ENCODE measurements at places on chromosomes 5 and 9.

- DNase-seq: no peak
These were observed 96.0 kb downstream of the LIX1 start for GRCh38 chr5:97046270-97046982.

DNA sequence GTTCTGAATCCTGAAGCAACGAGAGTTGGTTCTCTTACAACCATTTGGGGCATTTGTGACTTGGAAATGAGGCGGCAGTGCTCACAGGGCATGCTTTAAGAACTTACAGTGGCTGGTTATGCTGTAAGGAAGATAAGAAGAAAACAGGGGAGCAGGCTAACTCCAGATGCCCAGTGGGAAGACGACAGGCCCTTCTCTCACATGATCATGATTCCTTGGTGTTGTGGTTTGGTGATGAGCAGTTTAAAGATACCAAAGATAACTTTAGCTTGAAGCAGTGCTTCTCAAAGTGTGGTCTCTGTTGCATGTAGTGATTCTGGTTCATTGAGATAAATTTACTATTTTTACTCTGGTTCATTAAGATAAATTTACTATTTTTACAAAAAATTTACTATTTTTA is 2.6 kb upstream of the HABP4 start:
- DNase-seq: no peak

DNA sequence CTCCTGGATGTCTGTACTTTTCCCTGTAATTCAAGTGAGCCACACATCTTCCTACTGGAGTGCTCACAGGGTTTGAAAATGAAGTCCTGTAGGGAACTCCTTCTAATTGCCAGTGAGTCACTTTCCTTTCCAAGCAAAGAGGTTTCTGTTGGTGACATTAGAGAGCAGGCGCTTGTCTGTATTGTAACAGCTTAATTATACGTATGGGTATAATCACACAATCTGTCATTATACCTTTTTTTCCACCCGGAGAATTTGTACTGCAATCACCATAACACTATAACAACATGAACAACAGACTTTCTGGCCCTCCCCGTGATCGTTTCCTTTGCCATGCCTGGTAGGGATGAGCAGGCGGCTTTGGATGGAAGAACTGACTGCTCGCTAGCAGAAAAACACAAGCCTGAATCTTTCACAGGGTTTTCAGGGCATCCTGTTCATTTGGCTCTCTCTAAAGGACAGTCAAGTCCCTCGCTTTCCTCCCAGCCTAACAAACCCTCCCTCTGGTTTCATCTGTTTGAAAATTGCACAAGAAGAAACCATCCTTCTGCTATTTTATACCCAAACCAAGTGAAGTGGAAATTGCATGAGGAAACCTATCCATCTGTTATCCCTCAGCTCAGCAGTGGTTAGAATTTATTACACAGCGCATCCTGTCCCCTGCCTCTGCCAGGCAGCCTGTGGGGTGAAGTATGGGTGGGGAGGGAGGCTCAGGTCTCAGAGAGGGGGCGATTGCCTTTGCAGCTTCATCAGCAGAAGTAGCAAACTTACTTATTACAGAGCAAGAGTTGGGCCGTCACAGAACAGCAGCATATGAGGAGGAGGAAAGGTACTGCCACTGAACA is 307.0 kb upstream of the TLE4 start:
- no peak for DNase-seq

GRCh38 chr9:124741662-124742061 is 29.4 kb downstream of the NR6A1 start:
- no peak for DNase-seq

DNA sequence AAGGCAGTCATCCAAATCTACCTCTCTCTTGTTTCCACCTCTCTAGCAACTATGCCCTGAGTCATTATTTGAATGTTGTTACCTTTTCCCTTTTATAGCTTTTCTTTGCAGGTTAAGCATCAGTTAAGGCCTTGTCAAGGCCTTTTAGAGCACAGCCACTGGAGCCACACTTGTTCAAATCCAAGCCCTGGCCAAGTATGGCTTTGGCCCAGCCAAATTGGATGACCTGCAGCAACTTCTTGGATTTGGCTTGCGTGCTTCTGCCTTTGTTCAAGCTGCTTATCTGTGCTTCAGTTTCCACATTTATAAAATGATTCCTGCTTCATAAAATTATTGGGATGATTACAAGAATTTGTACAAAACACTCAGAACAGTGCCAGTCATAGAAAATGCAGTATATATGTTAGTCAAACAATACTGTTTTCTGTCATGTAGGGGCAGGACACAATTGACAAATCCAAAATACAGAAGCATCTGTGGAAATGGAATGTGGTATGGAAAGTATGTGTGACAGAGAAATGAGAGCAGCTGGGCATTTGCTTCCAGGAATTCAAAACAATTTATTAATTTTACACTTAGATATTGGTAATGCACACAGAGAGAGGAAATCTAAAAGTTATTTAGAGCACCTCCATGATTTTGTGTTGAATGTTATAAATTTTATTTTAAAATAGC is 17.9 kb upstream of the RLN1 start:
- no peak for DNase-seq

DNA sequence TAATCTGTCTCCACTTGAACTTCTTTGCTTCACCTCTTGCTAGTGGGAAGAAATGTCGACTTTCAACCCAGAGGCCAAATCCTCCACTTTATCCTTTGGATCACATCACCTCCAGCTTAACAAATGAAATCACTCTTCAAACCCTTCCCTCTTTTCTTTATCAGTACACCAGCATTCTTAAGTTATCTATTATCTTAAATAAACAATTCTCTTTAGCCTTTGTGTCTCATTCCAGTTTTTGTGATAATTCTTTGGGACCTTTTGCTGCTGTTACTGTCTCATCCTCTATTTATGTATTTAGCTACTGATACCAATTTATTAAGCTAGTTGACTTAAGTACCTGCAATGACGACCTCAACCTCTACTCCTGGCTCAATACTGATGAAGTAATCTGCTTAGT is 28.1 kb upstream of the FBN2 start:
- no peak for DNase-seq

DNA sequence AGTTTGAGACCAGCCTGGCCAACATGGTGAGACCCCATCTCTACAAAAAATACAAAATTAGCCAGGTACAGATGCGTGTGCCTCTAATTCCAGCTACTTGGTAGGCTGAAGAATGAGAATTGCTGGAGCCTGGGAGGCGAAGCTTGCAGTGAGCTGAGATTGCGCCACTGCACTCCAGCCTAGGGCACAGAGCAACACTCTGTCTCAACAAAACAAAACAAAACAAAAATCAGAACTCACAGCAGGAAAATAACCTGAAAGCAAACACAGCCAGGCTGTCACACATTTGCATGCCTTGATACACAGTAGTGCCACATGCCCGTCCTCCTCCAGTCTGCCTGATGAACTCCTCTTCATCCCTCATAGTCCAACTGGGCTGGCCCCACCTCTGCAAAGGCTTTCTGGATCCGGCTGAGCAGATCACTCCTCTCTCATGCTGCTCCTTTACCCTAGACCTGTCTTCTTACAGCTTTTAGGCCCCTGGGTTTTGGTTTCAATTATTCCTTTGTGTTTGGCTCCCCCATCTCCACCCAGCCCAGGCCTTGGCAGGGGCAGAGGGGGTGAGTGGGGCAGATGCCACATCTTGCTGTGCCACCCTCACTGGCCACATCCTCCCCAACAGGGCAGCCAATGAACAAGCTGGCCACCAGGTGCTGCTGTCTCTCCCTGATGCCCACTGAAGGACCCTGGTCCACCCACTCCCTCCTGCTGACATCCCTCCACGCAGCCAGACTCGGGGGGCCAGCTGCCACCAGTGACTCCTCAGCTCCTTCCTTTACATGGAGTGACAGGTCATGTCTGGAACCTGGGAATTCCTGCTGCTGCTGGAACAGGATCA is 62.0 kb upstream of the GGTA1 start:
- no peak for DNase-seq

GRCh38 chr9:114230068-114230467 is 74.7 kb downstream of the COL27A1 start:
- DNase-seq: no peak

GRCh38 chr5:179436321-179437122 is 91.3 kb upstream of the ADAMTS2 start:
- DNase-seq: no peak

GRCh38 chr5:76606701-76607100 is 16.5 kb downstream of the F2RL2 start:
- DNase-seq: no peak

GRCh38 chr9:109270441-109270840 is 50.4 kb downstream of the EPB41L4B start:
- DNase-seq: no peak

GRCh38 chr9:215631-216155 is 1.0 kb downstream of the DOCK8 start:
- no peak for DNase-seq

GRCh38 chr9:128920381-128921058 is at the start of gene PHYHD1:
PHYHD1 (plus strand) TSS chr9:128920982; CDS start chr9:128922324, 1,342 bp downstream.
- DNase-seq: no peak

GRCh38 chr5:124643336-124643735 is 103.1 kb downstream of the ZNF608 start:
- no peak for DNase-seq

DNA sequence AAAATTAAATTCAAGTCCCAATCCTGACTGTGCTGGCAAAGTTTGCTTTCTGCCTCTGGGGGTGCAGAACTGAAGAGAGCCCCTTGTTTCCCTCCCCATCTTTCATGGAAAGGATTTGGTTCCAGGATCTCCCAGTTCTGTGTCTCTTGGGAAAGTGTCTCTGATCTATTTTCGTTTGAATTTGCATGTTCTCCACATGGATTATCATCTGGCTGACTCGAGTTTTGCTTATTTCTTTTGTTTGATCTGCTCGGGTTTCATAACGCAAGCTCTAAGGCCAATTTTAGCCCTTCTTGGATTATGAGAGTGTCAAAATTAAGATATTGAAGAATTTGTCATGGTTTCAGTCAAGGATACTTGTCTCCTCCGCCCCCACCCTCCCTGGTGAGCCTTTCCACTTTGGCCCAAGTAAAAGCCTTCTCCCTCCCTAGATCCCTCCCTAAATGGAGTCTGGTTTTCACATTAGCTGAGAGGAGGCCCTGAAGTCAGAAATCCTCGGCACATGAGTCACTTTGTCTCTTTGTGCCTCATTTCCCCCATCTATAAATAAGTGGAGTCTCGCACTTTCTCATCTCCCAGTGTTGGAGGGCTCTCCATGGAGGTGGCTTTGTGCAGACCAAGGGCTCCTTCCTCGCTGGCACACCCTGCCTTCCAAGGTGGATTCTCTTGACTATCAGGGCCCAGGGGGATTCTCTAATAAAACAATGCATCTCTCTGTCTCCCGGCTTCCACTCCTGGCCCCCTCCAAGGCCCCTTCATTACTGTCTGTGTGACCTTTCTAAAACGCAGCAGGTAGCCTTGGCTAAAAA is 17.3 kb downstream of the ADRB2 start:
- no peak for DNase-seq

DNA sequence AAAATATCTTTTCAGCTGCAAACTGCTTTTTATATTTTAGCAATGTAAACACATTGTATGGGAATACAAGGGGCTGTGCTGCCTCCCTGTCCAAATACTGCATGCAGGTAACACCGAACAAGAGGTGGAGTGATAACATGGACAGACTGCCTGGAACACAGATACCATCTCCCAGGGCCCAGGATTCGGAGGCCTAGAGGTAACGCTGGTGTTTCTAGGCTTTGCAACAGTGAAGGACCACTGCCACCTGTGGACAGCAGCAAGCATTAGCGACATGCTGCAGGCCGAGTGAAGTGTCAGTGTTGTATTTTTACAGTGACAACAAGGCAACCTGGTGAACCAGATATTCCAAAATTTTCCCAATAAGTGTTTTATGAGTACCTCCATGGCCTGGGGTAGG is 379.1 kb downstream of the DMRT2 start:
- no peak for DNase-seq
